Stimulated activated CD8-positive, alpha-beta memory T cell treated with anti-CD3 and anti-CD28 coated beads, Interleukin-7, amount 100 ng/mL, for 1 hour (primary cell): ENCODE measurements at places on chromosomes 7 and 10.

- no peak for DNase-seq
Observed at GRCh38 chr10:30637881-30638467, 8.4 kb upstream of the LYZL2 start.

DNA sequence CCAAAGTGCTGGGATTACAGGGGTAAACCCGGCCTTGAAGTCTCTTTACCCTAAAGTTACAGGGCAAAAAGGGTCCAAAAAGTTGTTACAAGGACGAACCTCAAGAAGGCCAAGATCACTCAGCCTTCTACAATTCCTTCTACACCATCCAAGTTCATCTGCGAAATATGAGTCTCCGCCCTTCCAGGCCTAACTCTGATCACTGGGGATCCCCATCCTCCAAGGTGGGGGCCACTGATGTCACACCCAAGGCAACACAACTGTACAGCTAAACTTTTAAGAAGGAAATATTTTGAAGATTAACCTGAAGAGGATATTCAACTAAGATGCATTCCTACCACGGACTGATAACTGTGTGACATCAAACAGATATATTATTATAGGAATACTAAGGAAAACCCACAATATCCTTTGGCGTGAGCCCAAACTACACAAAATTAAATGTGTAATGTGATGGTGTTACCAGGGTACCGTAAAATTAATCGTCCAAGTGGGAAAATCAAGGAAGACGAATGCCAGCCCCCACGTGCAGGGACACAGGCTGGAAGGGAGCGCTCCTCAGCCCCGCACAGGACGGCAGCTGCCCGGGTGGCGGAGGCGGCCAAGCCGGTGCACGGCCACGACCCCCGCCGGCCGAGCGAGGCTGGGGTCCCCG lies 1.0 kb downstream of the PAXIP1 start:
- no peak for DNase-seq

DNA sequence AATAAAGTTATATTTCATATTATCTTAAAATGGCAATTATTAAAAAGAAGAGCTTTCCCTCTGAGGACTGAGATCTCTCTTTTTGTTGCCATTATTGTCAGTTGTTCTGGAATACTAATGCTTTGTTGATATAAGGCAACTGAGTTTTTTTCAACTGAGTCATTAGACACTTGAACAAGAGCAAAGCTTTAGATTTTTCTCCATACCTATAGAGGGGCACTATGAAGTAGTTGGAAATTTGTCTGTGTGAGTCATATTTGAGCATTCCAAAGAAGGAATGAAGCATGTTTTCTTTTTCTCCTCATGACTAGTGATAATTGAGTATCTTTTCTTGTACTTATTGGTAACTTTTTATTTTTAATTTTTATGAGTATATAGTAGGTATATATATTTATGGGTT lies 24.5 kb downstream of the RPA3 start:
- DNase-seq, result no peak

GRCh38 chr7:140676306-140676705 lies 3.6 kb downstream of the ADCK2 start:
- DNase-seq, result no peak

DNA sequence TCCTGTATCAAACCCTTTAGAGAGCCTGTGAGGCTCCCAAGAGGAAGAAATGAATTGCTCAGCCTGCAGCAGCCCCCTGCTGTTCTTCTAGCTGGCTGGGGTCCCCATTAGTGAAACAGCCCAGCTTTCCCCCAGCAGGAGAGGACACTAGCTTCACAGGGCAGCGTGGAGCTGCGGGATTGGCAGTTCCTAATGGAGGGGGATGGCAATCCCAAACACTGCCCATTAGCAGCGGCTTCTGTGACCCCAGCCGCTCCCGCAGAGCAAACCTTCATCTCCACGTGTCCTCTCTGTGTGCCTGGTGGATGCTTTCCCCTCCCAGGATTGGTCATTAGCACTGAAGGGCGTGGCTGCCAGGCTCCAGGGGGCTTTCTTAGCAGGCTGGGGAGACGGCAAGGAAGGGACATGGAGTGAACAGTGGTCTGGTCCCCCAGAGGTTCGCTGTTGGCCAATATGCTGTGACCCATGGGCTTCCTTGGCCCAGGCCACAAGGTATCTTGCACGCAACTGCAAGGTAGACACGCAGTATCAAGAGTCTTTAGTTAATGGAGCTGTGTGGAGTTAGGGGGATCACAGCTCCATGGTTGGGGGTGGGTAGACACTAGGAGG lies 322.5 kb upstream of the ZMIZ1 start:
- no peak for DNase-seq

- no peak for DNase-seq
Observed at GRCh38 chr7:47792521-47793121, 155.6 kb downstream of the PKD1L1 start.

DNA sequence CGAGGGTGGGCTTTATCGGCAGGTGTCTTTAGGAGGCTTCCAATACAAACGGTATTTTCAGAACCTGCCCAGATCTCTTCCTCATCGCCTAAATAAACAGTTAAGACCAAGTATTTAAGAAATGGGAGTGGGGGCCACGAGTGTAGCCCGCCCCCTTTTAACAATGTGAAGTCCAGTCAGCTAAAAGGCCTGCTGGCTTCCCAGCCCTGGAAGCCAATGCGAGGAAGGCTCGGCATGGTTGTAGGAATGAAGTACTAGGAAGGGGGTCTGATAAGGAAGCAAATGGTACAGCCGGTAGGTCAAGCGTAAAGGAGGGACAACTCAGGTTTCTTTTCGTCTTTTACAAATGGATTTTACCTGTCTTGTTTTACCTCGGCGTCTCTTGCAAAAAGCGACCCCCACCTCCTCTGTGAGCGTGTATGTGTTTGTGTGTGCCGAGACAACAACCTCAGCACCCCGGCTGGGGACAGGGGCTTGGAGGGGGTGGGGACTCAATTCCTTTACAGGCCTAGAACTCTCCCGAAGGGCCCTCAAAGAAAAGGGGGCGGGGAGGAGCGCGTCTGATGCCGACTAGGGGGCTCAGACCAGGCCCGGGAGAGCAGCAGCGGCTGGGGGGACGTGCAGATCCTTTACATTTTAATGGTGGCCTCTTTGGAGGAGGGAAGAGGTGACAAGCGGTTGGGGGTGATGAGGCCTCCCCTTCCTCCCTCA lies 147.6 kb downstream of the GPR85 start:
- no peak for DNase-seq

DNA sequence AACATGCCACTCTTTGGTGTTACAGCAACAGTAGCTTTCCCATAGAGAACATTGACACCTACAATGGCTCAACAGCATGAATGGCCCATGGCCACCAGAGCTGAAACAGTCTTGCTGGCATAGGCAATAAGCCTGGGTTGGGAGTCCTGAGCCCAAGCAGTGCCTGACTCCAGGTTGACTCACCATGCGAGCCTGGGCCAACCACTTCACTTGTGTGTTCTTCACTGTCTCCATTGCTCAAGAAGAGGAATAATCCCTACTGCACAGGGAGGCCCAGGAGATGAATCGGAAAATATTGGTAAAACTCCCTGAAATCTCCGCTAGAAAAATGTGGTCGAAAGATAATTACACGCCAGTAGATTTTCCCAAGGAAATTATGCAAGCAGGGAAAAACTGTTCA lies 89.2 kb upstream of the INHBA start:
- no peak for DNase-seq

GRCh38 chr7:155676052-155676451 lies 31.6 kb downstream of the RBM33 start:
- DNase-seq, result no peak

DNA sequence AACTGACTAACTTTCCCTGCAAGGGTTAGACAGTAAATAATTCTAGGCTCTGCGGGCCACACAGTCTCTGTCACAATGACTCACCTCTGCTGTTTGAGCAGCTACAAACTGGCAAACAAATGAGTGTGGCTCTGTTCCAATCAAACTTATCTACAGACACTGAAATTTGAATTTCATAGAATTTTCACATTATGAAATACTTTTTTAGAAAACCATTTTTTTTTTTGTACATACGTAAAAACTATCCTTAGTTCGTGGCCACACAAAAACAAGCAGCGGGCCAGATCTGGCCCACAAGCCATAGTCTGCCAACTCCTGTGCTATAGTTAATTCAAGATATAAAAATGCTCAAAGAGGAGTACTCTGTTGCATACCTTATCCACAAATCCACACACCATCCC lies 32.6 kb downstream of the PIP4K2A start:
- peak; percentile 21 for DNase-seq

DNA sequence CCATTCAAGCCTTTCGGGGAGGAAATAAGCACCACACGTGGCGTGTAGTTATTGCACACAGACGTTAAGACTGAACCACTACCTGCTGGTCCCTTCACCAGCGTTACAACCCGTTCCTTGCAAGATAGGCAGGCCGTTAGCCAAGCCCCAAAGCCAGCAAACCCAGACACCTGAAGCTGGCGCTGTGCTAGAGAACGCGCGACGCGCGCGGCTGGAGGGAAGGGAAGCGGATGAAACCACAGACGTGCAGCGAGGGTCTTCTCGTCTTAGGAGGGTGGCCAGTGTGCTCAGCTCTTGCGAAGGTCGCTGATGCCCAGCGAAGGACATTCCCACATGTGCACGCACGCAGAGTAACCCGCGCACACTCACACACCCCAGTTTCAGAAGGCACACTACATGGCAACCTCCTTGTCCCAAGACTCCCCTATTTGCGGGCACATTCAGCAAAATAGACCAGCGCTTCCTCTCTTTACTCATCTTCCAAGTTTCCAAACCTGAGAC lies 980 bp downstream of the TMEM26 start:
- DNase-seq, result no peak

DNA sequence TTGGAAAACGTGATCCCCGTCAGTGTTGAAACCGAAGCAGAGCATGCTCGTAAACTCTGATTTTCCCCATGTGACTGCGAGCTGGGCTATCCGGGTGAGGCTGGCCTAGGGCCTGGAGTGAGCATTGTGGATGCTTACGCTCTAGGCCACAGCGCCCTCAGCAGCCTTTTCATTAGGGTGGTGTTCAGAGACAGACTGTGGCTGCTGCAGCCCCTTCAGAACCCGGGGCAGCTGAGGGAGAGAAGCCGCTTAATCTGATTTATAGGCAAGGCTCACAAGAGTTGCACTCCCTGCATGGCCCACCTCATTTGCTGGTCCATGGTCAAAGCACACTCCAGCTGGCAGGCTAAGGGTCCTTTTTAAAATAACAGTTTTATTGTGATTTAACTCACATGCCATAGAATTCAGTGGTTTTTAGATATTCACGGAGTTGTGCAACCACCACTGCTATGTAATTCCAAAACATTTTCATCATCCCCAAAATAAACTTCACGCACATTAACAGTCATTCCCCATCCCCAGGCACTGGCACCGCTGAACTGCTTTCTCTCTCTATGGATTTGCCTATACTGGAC lies 72.5 kb downstream of the SYPL1 start:
- no peak for DNase-seq

DNA sequence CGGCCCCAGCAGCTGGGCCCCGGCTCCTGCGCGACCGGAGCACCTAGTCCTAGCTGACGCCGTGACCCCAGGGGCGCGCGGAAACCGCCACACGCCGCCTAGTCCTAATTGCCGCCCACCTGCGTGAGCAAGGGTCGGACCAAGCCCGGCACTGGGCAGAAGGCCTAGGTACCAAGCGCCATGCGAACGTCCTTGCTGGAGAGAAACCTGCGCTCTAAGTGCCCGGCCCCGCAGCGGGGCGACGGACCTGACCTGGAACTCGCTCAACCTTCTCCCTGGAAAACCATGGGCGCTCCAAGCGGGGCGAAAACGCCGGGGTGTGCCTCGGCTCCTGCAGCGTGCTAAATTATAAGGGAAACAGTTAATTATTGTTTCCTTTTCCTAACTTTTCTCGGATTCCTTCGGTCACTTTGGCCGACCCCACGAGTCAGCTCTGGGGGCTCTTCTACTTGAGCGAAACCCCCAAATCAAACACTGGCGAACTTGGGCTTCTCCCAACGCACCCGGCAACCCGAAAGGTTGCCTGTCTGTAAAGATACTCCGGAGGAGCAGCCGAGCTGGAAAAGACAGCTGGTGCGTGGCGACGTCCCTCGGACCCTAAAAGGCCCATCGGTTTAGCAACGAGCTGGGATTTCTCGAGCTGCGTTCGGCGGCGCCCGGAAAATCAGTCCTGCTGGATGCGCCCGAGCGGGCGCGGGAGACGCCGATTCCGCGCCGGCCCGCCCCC lies 5.3 kb upstream of the EBF3 start:
- DNase-seq, result no peak

GRCh38 chr7:111228437-111228836 lies 137.5 kb downstream of the LRRN3 start:
- no peak for DNase-seq

DNA sequence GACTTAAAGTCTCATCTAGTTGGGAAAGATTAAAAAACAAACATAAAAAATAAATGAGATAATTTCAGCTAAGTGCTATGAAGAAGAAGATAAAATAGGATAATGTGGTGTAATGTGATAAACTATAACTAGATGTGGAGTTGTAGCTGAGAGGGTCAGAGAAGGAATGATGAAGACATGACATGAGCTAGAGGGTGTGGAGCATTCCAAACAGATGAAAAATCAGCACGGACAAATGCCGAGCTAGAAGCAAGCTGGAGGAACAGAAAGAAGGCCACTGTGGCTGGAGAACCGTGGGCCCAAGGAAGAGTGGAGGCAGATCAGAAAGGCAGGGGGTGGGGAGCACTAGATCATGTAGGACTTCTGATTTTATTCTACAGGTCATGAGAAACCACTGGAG lies 70.6 kb downstream of the CDK6 start:
- DNase-seq, result no peak

DNA sequence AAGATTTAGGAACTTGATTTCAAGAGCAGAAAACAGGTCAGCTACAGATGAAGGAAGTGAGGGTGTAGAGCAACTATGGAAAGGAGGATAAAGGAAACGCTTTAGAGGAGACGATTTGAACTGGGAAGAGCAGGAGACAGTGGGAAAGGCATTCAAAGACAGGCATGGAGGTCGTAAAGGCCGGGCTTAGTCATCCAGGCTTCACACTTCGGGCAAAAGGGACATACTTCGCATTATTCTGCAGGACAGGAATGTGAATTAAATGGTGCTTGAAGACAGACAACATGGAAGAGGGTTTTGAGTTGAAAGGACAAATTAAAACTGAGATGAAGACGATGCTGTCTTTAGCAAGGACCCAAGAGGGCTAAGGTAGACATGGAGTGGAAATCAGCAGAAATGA lies 8.1 kb downstream of the FAM171A1 start:
- no peak for DNase-seq

- no peak for DNase-seq
Observed at GRCh38 chr7:82633592-82633991, 190.0 kb upstream of the CACNA2D1 start.

- no peak for DNase-seq
Observed at GRCh38 chr7:157834501-157835163, 497.8 kb downstream of the DNAJB6 start.

DNA sequence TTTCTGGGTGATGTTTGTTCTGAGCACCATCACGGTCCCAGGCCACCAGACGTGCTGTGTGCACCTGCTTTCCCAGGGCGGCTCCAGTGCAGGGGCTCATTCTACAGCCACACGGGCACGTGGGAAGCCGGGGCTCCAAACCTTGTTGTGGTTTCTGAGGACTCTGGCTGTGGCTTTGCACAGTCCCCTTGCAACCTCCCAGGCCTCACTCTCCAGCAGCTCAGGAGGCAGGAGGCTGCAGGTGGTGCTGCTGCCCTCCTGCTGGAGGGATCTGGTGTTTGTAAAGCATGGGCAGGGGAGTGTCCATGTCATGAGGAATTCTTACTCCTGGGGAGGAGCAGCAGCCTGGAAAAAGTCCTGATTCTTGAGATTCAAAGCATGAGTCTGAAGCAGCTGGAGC lies 54.3 kb downstream of the INSYN2A start:
- DNase-seq, result no peak

GRCh38 chr10:86110156-86110786 lies 256.3 kb downstream of the GRID1 start:
- DNase-seq, result no peak
